Glutamatergic neuron (in vitro differentiated cells): ENCODE measurements at places on chromosomes 12 and 14.

GRCh38 chr12:43111608-43112007, 440.4 kb downstream of the ADAMTS20 start:
- DNase-seq, result no peak

DNA sequence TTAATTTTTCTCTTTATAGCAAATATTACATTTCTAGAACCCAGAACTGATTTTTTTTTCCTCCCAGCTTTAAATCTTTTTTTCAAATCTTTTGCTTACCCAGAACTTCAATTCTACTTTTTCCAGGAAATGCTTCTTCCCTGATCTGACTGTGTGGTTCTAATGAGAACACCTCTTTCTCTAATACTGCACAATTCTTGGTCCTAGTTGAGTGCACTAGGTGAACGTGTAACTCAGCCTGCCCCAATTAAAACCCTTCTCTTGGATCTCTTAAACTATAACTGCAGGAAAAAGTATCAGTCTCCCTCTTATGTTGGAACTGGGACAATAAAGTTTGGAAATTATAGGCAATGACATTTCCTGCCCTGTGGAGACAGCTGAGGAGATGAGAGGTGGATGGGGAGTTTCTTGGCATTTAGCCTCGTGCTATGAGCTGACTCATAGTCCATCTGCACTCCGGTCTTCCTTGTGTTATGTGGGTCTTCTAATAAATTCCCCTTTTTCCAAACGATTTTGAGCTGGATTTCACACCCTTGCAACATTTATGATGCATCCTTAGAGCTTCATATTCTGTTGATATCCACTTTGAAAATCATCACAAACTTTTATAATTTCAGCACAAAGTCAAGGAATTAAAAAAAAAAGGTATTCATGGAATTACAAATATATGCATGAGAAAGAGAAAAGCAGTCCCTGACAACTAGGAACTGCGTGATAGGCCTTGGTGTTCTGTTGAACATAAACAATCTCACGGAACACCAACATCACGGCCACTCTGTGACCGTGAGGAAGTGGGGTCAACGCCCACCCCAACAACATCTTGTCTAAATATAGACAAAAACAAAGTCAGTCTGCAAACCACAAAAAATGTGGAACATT, 52.4 kb downstream of the BRMS1L start:
- DNase-seq, result no peak

GRCh38 chr12:6340032-6340638, 1.7 kb downstream of the TNFRSF1A start:
- DNase-seq, result no peak

DNA sequence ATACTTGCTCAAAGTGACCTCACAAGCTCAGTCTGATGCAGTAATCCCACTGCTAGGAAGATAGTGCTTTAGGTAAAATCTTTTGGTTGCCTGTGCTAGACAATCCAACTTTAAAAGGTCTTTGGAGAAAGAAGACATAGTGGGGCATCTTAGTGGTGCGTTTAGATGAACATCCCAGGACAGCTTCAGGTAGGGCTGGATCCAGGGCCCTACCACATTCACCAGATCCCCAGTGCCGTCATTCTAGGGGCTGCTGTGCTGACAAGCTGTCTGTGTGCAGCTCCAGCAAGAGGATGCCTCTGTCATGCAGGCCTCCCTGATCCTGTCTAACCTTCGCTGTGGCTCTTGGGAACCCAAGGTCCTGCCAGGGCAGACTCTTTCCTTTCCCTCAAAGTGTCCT, 100.7 kb upstream of the EIF5 start:
- no peak for DNase-seq

DNA sequence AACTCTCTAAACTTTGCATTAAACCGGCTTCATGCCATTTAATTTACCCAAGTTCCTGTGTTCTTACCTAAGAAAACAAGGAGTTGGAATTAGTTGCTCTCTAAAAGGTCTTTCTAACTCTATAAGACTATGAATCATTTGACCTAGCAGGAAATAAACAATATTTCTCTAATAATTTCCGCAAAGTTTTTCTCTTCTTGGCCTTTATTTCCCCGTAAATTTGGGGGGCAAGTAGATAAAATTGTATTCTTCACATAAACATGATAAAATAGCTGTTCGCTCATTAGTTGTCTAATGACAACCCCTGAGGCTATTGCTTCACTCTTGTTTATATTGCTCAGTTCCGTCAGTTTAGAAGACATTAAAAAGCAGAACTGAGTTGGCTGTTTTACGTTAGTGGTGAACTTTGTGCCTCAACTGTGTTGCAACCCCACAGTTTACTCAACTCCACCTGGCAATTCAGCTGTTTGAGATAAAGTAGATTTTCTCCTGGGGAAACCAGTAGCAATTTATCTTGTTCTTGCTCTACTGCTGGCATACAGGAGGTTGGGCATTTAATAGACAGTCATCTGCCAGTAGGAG, 74.7 kb downstream of the BTG1 start:
- no peak for DNase-seq
